ENCODE measurements at places on chromosomes 7 and 10.

DNA sequence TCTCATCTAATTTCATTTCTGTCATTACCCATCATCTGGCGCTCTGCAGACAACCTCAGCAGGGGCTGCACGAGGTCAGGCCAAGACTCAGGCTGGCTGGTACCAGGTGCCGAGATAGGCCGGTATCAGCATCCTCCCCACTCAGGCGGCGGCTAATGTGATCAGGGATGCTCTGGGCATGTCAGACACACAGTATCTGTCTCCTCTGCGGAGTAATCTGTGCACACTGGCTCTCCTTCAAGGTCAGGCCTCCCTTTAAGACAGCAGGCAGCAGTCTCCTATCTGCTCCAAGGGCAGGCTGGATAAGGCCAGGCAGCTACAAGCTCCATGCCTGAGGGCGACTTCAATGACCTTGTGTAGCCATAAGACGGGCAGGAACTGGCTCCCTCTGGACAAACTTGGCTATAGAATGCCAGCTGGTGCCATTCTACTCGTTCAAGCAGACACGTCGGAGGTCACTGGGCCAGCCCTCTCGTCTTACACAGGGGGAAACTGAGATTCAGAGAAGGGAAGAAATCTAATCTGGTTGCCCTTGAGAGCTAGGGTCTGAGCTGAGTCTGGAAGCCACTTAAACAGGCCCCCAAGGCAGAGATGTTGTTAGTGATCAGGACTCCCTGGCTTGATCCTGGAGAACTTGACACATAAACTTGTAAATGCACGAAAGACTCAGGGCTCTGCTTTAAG, 59.3 kb downstream of the ARHGAP22 start:
- DNase-seq, result no peak

- DNase-seq, result no peak
Measured at GRCh38 chr10:60305380-60305892, 84.2 kb downstream of the ANK3 start.

- DNase-seq, result no peak
Measured at GRCh38 chr7:17239046-17239445, 59.4 kb upstream of the AHR start.

GRCh38 chr10:129494740-129495139, 27.7 kb downstream of the MGMT start:
- DNase-seq, result no peak

- DNase-seq, result no peak
Measured at GRCh38 chr10:97149079-97149531, 36.7 kb downstream of the SLIT1 start.

- DNase-seq, result no peak
Measured at GRCh38 chr10:117132751-117133231, 5.3 kb downstream of the VAX1 start.

- DNase-seq, result no peak
Measured at GRCh38 chr7:139773371-139773770, 4.4 kb downstream of the HIPK2 start.

- DNase-seq, result no peak
Measured at GRCh38 chr7:121373177-121373576, 22.9 kb downstream of the FAM3C start.

DNA sequence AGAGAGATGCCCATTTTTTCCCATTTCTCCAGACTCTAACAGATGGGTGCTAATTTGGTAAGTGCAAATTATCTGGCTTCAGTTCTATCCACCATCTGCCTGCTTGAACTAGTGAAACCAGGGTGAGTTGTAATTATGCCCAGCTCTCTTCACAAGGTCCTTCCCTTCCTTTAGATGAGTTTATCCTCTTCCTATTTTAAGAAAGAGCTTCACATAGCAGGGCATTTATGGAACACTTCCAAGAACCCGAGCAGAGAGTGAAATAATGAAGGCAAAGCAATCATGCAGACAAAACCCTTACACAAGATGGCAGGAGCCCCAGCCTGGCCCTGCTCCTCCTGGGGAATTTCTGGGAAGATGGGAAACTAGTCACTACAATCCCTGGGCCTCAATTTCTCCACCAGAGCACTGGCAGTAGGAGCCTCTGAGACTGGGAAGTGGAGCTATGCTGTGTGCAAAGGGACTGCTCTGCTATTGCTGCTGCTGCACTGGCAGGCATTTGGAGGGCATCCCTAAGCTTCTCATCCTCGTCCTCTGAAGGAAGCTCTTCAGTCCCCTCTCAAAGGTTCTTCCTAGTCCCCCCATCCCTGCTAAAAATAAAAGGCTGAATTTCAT, 33.7 kb upstream of the PLXNA4 start:
- DNase-seq, result no peak

GRCh38 chr7:17994079-17994850, 33.4 kb downstream of the PRPS1L1 start:
- DNase-seq, result no peak

DNA sequence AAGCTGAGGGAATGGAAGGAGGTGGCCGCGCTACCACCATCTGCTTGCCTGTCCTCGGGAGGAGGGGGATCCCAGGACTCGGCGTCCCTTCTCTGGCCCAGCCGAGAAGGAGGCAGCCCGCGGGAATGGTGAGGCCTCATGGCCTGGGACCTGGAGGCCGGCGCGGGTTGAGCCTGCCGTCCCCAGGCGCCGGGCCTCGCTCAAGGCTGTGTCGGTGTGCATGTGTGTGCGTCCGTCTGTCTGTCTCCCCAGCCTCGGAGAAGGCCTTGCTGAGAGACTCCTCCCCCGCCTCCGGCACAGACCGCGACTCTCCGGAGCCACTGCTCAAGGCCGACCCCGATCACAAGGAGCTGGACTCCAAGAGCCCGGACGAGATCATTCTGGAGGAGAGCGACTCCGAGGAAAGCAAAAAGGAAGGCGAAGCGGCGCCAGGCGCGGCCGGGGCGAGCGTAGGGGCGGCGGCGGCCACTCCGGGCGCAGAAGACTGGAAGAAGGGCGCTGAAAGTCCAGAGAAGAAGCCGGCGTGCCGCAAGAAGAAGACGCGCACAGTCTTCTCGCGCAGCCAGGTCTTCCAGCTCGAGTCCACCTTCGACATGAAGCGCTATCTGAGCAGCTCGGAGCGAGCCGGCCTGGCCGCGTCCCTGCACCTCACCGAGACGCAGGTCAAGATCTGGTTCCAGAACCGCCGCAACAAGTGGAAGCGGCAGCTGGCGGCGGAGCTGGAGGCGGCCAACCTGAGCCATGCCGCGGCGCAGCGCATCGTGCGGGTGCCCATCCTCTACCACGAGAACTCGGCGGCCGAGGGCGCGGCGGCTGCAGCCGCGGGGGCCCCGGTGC, 1.3 kb downstream of the HMX3 start:
- no peak for DNase-seq

- DNase-seq, result no peak
Measured at GRCh38 chr7:45000093-45001032, at the start of gene CCM2. TSS of gene CCM2 (plus strand) at chr7:45000201. CDS start at chr7:45000334, 133 bp downstream.

DNA sequence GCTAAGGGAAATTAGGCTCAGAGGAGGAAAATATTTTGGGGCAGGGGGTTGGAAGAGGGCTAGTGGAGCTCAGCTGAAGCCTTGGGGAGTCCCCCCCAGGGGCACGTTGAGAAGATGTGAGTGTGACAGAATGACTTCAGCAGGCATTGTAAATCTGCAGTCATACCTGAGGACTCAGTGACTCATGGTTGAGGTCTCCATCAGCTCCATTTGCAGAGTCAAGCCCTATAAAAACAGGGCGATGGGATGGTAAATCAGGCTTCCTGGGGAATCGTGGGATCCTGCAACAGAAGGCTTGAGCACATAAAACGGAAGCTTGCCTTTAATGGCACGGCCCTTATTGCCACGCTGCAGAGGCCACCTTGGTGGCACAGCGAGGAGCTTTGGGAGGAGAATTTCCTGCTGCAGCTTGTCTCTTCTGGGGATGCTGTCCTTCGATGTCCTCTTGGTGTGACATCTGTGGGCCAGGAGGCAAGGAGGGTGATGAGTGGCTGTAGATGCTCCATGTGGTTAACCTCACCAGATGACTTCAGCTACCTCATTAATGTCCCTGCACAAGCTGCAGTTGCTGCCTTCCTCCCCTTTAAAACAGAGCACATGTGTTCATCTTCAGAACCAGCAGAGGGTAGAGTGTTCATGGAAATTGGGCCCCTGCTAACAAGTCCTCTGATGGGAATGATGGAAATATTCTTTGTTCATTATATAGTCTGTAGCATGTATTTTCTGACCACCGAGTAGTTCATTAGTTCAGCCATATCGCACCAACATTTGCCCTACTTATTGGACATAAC, 285.9 kb downstream of the LRMDA start:
- no peak for DNase-seq

DNA sequence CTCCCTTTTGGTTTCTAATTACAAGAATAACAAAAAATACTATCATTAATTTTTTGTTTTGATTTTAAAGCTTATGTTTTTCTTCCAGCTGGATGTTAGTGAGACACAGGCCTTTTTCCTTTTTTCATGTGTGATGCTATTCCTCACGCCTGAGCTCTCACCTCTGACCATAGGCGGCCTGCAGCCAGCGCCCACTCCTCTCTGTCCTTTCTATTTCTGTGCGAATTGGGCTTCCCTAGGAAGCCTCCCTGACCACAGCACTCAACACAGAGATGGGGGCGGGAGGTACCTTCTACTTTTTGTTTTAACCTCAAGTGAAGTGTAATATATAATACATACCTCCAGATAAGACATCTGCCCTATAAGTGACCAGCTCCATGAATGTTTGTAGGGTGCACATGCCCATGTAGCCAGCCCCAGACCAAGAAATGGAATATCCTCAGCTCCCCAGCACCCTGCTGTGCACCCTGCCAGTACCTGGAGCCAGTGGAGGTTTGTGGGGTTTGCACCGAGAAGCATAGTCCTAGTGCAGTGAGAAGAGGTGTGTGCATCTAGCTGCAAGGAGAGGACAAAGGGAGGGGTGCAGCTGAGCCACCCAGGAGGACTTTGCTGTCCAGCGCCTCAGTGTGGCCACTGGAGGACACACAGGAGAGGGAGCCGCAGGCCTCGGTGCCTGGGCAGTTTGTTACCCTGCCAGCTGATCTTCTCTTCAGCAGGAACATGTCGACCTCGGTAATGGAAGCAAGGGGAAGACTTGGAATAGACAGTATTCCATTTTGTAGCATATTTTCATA, 38.5 kb downstream of the BNIP3 start:
- no peak for DNase-seq

DNA sequence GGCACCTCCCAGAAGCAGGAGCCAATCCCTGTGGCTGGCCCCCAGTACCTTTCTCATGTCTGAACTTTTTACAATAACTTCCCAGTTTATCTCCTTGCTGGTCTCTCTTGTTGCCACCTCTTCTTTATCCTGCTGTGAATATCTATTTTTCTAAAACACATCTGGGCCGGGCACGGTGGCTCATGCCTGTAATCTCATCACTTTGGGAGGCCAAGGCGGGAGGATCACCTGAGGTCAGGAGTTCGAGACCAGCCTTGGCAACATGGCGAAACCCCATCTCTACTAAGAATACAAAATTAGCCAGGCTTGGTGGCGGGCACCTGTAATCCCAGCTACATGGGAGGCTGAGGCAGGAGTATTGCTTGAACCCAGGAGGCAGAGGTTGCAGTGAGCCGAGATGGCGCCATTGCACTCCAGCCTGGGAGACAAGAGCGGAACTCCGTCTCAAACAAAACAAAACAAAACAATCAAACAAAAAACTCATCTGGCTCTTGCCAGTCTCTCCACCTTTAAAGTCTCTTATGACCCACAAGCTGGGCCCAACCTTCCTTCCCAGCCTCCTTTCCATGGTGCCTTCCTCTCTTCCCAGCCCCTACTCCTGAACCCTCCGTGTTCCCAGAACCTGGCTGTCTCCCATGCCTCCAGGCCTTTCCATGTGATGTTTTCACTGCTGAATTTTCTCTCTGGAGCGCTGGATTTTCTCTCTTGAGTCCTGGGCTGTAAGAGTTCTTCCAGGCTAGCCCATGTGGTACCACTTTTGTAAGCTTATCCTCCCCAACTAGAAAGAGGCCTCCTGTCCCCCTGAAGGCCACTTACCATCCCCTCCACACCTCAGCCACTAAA, 51.3 kb downstream of the HIP1 start:
- no peak for DNase-seq

GRCh38 chr7:22128528-22128920, 182.8 kb upstream of the CDCA7L start:
- no peak for DNase-seq

DNA sequence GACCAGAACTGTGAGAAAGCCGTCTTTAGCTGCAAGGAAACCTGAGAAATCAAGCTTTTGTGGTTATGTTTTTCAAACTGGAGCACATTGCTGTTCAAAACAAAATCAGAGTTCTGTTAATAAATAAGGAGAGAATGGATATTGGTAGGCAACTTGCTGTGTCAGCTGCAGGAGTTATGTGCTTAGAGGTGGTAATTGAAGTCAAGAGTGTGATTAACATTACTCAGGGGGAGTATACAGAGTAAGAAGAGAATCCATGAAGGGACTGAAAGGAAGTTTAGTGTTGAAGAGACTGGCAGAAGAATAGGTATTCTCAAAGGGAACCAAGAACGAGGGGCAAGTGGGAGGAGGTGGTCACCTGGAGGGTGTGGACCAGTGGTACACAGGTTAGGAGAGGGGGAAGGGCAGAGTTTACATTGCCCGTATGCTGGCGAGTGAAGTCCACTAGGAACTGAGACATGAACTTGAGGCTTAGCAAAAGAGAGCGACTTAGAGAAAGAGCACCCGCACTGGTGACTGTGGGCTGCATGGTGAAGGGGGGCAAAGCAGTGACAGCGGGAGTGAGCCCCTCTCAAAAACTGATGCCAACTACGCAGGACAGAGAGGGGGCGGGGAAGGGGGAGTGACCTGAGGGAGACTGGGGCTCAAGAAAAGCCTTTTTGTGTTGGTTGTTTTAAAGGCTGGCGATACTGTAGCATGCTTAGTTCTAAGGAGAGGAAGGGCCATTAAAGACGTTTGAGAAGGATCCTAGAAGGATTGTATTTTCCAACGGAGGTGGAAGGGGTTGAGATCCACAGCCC, 80.0 kb downstream of the SDK1 start:
- no peak for DNase-seq

DNA sequence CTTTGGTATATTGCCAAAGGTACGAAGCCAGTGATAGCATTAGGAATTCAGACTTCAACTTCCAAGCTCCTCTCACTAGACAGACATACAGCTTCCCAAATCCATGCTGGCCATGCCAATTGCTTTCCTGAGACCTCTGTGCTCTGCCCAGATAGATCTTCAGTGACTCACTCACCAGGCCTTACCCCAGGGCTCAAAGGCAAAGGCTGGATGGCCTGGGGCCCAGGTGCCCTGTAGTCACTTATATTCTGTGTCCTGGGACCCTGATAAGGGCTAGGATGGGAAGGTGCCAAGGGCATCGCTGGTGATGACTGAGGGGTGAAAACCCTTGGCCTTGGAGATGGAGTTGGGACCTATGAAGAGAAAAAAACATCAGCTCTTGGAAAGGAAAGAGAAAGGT, 27.7 kb downstream of the WNT8B start:
- no peak for DNase-seq
